GM04504 (cell line): ENCODE measurements at places on chromosomes 6 and 20.

- DNase-seq: peak; percentile 84
Observed at GRCh38 chr20:53578492-53579222, 15.0 kb downstream of the ZNF217 start.

DNA sequence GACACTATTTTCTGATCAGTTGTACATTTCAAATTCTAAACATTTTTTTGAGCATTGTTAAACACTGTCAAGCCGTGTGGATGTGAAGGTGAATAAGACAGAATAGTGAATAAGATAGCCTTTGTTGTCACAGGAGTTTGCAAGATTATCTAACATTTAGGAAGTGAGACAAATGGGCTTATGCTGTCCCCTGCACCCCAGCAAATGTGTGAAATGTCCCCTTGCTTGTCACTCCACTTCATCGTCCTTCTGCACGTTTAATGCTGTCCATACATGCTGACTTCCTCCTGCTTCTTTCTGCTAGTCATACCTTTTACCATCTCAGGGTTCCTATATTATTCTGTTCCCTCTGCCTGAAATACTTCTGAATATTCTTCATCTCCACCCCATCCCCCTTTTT, 62.6 kb downstream of the CBFA2T2 start:
- no peak for DNase-seq

- no peak for DNase-seq
Observed at GRCh38 chr6:33132081-33132524, 56.3 kb downstream of the HLA-DPB1 start.

- no peak for DNase-seq
Observed at GRCh38 chr20:1426231-1426849, 33.5 kb upstream of the FKBP1A start.

GRCh38 chr20:32574296-32575226, 10.6 kb downstream of the NOL4L start:
- DNase-seq: peak; percentile 41

- DNase-seq: no peak
Observed at GRCh38 chr6:53107091-53107490, 41.5 kb downstream of the GCM1 start.

DNA sequence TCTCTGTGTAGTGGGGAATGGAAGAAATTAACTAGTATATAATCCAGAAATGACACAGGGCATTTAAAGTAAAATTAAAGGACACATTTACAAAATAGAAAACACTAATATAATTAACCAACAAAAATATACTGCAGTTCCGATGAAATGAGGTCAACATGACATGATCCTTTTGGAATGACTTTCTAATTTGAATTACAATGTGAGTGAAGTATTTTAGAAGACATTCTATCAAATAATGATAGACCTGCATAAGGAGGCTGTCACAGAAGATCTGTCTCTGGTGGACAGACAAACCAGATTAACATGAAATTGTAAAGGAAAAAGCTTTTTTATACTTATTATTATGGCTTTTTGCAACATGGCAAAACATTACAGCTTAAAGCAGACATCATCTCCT, 100.6 kb upstream of the FAM184A start:
- DNase-seq: no peak

GRCh38 chr6:83708970-83709747, at the start of gene SNAP91:
SNAP91 (minus strand) TSS chr6:83709101; CDS start chr6:83707927, 1,174 bp downstream.
- no peak for DNase-seq

DNA sequence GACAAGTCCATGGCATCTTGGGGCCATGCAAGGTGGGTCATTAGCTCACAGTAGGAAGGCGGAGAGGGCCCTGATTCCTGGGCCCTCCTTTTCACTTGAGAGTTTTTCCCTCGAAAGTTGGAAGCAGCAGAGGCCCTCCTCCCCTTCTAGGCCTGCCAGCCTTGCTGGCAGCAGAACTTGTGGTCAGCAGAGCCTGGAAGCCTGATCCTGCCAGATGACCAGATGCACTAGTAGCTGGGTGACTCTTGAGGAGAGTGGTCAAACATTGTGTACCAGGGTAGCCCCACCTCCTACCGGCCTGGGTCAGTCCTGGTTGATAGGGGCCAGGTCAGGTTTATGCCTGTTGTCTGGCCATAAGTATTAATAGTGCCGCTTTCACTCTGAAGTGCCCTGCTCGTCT, 3.8 kb upstream of the HMGA1 start:
- no peak for DNase-seq

DNA sequence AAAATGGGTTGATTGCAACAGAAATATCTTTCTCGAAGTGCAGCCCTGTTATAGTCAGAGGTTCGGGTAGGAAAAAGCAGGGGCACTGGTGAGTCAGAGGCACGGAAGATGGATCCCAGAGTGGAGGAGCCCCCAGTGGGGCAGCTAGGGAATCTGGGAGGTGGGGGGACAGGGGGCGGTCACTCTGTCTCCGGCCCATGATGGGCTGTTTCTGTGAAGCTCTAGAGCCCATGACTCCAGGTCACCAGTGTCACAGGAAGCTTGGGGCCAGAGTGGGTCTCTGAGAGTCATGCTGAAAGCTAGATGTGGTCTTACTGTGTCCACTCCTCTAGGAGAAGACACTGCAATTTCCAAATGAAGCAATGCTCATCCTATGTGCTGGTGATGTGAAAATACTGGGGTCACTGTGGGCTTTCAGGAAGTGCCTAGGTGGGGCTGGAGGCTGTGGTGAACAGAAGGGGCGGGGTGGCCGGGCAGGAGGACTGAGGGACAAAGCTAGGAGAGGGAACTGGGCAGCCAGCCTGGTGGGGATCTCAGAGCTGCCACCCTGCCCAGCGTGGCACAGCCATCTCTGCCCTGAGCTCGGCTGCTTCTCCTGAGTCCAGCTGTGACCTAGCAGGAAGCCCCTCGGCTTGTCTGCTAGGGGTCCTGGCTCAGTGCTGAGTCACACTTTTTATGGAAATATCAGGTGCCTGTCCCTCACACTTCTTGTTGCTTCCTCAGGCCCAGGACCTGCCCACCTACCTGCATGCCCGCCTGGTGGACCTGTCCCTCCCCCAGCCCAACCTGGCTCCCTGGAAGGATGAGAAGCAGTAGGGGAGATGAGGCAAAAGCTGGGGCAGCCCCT, 54.2 kb downstream of the IRF4 start:
- no peak for DNase-seq

DNA sequence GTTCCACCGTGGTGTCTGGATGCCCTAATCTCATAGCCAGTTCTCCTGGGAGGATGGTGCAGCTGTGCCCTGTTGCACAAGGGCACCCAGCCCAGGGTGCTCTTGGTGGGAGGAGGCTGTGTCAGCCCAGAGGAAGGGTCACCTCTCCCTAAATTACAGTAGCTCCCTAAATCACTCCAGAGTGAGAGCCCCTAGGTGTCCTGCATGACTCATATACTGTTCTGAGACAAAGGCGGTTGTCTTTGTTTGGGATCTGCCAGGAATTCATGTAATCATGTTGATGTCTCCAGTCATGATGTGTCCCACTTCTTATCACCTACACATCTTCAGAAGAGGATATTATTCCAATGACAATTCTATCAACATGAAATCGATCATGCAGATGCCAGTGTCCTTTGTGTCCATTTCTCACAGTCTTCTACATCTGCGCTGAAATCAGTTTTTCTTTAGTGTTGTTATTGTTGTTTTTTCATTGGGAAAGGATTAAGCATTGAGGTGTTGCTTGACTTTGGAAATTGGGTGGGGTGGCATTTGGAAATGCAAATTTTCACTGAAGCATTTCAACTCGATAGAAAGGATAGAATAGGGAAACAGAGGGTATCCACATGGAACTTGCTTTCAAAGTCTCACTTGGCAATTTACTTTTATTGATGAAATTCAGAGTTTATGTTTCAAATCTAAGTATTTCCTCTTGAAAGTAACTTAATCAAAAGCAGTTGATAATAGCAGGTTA, 19.5 kb downstream of the PERP start:
- no peak for DNase-seq

DNA sequence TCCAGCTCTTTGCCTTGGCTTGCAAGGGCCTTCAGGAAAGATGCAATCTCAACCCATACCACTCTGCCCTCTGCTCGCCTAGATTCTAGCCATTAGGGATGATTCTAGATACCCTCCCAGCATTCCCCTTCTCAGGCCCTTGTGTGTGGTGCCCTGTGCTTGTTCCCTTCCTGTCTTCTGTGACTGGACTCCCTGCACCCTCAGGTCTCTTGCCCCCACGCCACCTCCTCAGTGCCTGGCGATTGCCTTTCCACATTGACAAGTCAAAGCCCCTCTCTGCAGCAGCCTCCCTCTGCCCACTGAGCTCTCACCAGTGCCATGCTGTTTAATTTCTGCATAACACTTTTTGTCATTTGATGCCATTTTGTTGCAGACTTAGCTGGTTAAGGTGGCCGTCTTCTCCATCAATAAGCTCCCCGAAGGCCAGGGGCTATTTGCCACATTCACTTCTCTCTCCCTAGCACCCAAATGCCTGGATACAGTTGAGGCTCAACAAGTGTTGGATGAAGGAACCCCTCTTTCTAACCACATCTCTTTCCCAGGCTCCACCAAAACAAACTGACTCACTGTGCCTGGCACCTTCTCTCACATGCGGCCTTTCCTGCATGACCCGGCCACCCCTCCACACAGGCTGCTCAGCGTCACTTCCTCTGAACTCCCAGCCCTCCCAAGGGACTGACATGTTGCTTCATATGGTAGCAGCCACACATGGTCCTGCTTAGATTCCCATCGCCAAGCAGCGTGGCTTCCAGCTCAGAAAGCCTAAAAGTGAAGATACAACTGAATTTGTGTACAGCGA, 4.6 kb upstream of the TXNDC5 start:
- peak; percentile 90 for DNase-seq

- no peak for DNase-seq
Observed at GRCh38 chr20:53124075-53124551, 152.0 kb downstream of the TSHZ2 start.

GRCh38 chr6:100271625-100272024, 193.1 kb downstream of the SIM1 start:
- no peak for DNase-seq

GRCh38 chr20:35988910-35989463, 20.6 kb downstream of the CNBD2 start:
- DNase-seq: no peak

GRCh38 chr6:14453712-14454472, 336.3 kb downstream of the CD83 start:
- no peak for DNase-seq

- no peak for DNase-seq
Observed at GRCh38 chr20:47878601-47879027, 93.3 kb upstream of the SULF2 start.

- no peak for DNase-seq
Observed at GRCh38 chr20:17109307-17109706, 117.5 kb upstream of the PCSK2 start.

GRCh38 chr6:113908801-113909200, 51.7 kb downstream of the MARCKS start:
- no peak for DNase-seq
